Stimulated activated CD4-positive, alpha-beta T cell treated with anti-CD3 and anti-CD28 coated beads, TNF-alpha, amount 100 ng/mL, for 48 hours (primary cell): ENCODE measurements at places on chromosomes 2 and 18.
A peak's percentile ranks its signal among the peaks of the same experiment; 100 is the strongest.

DNA sequence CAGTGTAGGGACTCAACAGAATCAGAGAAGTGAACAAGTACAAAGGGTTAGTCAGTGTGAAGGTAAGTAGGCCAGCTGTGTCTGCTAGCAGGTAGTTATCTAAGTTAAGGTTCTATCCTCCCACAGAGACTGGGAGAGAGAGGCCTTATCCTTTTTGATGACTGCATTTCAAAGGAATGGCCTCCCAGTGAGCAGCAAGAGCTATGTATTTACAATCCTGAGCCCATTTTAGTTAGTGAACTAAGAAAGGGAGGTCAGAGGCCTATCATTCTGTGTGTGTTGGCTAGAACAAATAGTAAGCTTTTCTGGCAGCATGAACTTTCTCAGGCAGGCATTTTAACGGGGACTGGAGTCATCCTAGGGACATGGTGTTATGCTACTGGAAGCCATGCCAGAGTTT lies 182.9 kb downstream of the VWC2L start:
- no peak for DNase-seq

DNA sequence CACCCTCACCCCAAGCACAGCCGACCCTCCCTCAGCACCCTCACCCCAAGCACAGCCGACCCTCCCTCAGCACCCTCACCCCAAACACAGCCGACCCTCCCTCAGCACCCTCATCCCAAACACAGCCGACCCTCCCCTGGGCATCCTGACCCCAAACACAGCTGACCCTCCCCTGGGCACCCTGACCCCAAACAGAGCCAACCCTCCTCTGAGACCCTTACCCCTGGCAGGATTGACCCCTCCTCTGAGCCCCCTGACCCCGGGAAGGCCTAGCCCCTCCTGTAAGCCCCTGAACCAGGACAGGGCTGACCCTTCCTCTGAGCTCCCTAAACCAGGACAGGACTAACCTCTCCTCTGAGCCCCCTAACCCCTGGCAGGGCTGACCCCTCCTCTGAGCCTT lies 84.4 kb upstream of the RAB6C start:
- no peak for DNase-seq

DNA sequence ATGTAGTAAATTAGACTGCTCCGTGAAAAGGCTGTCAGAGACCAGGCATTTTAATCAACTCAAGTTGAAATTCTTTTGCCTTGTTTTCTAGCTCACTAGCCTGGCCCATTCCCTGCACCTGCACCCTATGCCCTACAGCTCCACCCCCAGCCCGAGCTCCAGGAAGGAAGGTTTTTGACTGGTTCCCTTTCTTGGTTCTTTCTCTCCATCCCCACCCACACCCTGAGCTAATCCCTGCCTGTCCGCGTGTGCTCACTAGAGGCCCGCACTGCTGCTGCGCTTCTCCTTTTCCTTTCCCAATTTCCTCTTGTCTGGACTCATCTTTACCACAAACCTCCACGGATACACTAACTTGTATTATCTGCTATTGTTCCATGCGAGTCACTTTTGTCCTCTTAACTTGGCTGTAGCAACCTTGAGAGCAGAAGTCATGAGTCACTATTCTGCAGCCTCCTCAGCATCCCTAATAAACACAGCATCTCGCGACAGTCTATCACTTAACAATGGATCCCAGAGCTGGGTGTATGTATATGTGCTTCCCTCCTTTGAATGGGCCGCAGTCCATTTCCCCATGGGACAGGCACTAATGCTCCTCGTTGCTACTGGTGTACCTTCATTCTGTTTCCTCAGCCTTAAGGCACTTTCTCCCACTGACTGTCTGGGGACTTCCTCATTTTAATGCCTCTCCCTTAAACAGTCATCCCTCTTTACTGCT lies 36.5 kb downstream of the COLEC12 start:
- DNase-seq, result no peak

DNA sequence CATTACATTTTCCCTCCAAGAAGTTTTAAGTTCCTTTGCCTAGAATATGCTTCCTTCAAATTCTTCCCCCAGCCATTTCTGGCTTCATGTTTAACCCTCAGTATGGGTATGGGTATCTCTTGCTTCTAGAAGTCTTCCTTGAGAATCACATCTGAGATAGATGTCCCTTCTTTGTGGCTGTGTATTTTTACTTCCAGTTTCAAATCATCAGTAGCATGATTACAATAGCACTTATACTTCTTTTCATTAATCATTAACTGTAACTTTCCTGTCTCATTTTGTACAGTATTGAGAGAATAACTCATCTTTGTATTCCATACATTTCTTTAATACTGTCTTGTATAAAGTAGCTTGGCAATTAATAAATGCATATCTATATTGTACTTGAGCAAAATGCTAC lies 17.3 kb upstream of the PDE1A start:
- no peak for DNase-seq

GRCh38 chr18:73232933-73233332 lies 365.1 kb upstream of the NETO1 start:
- DNase-seq, result no peak

GRCh38 chr2:119683713-119684443 lies 4.9 kb downstream of the TMEM177 start:
- DNase-seq, result no peak

DNA sequence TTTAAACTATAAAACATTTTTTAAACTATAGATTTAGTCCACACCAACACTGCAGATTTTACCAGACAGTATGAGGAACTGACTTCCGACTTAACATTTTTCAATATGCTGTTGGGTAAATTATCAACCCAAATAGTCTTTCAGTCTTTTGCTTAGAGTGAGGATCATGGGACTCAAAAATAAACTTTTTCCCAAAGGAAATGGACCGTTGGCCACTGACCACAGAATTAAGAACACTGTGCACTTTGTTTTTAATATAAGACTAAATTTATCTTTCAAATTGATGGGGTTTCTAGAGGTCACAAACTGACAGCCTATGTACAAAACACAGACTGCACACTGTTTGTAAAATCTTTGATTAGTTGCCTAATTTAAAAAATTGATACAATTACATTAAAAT lies 44.9 kb downstream of the FIGN start:
- DNase-seq, result no peak

- DNase-seq, result no peak
These were observed 29.5 kb upstream of the MYO1B start for GRCh38 chr2:191215666-191216065.

- no peak for DNase-seq
These were observed 3.0 kb upstream of the IRS1 start for GRCh38 chr2:226802573-226802972.

DNA sequence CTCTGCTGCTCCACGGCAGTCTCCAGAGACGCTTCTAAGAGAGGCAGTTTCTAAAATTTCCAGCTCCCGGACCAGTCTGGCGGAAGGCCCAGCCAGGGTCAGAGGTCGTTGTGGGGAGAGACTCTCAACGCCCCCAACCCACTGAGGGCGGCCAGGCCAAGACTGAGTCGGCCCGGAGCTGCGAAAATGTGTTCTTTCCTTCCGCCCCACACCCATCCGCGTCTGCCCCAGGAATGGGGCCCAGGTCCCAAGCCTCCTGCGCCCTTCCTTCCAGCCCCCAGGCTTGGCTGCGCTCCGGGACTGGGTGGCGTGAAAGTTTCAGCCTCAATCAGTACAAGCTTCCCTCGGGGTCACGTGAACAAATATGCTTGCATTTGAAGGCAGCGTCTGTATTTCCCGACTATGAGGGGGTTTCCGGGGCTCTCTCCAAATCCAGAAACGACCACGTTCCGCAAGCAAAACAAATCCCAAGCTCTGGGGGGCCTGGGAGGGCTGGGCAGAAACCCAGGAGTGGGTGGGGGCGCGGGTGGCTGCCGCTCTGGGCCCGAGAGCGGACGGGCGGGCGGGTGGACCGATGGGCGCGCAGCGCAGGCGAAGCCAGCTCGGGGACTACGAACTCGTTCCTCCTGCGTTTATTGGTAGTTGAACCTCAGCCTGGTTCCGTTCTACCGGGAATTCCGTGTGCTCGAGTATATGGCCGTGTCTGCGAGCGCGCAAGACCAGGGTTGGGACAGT lies 3.3 kb downstream of the HOXD3 start:
- no peak for DNase-seq

GRCh38 chr18:12057419-12058039 lies 36.1 kb upstream of the ANKRD62 start:
- no peak for DNase-seq

GRCh38 chr2:192010073-192010472 lies 163.2 kb upstream of the CAVIN2 start:
- DNase-seq, result no peak

GRCh38 chr18:48714873-48715272 lies 176.0 kb downstream of the CTIF start:
- no peak for DNase-seq

- DNase-seq, result no peak
These were observed 77.8 kb downstream of the NCKAP5 start for GRCh38 chr2:133490411-133490980.

GRCh38 chr2:240412975-240413812 lies 22.3 kb upstream of the GPC1 start:
- DNase-seq, result no peak

- peak; percentile 7 for DNase-seq
These were observed 136.0 kb downstream of the INSIG2 start for GRCh38 chr2:118223992-118224894.

DNA sequence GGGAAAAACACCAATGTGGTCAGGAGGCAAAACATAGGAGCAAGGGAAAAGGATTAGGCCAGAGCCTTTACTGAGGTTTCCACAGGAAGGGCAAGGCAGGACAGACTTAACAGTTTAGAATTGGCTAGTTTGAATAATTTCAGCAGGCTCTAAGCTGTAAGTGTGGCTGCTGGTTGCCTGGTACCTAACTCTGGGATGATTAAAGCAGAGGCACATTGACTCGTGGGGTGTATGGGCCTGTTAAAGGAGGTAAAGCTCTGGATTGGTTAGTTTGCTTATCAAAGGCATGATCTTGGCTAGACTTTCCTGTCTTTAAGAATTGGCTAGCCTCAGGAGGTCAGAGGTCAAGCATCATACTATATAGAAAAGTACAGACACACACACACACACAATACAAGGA lies 132.6 kb downstream of the SPAG16 start:
- DNase-seq, result no peak

DNA sequence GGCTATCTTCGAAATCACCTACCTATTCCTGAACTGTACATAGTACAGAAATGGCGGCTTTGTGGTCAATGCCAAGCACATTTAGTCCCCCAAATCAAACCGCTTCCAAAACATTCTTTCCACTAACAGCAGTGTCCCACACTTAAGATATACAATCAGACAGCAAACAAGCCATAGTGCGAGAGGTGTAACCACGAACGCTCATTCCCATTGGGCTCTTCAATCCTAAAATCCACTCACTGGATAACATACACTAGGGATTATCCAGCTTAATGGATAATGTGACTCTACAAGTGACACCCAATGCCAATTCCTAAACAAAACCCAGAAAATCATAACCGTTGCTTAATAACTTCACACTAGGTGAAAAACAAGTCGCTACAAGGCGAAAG lies 2.0 kb downstream of the XPO1 start:
- no peak for DNase-seq

DNA sequence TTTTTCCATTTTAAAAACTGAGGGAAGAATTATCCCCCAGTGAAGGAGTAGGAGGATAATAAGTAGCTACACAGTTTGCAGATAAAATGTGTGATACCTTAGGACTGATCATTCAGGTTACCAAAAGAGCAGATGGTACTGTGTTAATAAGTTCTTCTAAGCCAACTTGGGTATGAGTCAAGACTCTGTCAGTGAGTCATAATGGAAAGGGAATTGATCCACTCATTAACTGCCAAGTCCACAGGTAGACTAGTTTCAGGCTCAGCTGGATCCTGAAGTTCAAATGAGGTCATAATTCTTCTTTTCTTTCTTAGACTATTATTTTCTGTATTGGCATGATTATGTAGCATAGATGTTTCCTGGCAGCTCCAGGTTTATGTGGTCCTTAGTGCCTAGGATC lies 142.4 kb upstream of the ALPP start:
- DNase-seq, result no peak
